ENCODE measurements at places on chromosomes 3 and 15.

DNA sequence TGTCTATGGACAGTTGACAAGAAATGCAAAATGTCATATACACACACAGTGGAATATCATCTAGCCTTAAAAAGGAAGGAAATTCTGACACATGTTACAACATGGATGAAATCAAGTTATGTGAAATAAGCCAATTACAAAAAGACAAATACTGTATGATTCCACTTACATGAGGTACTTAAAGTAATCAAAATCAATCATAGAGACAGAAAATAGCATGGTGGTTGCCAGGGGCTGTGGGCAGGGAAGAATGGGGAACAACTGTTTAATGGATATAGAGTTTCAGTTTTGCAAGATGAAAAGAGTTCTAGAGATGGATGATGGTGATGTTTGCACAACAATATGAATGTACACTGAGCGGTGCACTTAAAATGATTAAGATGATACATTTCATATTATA, 613.8 kb upstream of the ZNF385D start:
- DNase-seq, result no peak

- DNase-seq, result no peak
Measured at GRCh38 chr15:93613386-93613785, 524.4 kb upstream of the RGMA start.

- DNase-seq, result no peak
Measured at GRCh38 chr15:57329582-57330367, 46.5 kb upstream of the CGNL1 start.

GRCh38 chr15:90211440-90212143, 10.5 kb downstream of the SEMA4B start:
- no peak for DNase-seq

DNA sequence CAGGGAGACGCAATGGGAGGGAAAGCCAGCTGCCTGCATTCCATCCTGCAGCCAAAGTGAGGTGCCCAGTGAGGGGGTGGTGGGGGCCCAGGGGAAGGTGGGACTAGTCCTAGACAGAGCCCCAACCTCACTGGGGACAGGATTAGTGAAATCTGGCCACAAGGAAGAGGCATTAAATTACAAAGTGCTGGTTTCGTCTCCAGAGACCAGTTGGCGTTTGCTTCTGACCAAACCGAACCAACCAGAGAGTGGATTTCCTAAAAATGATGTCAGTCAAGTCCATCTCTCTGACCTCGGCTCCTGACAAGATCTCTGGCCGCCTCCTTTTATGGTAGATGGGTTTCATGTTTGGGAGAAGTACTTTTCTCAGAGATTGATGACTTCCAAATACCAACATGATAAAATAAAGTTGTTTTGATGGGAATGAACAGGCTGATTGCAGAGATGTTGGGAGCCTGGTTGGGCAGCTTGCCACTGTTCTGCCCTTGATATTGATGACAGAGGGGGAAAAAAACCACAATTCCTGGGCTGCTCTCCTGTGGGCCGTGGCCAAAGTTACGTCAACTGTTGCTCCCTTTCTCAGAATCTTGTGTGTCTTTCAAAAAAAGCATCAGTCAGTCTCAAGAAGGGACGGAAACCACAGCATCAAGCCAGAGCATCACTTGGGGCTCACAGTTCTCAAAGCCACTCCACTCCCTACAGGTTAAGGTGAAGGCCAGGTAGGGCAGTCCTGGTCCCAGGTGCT, 24.6 kb downstream of the ITGA11 start:
- no peak for DNase-seq
